B cell (primary cell): ENCODE measurements at places on chromosomes 7 and 10. TPM values are rescaled to one million over a fixed set of nuclear protein-coding genes. Genes with fewer than 3 reads are reported as not detected.

Gene DEPP1
- total RNA-seq, result not detected in 2 replicates

Gene ACTL6B
- not detected in 2 replicates for total RNA-seq

GRCh38 chr10:14353291-14353913 lies 22.7 kb upstream of the FRMD4A start:
- DNase-seq, result no peak

Gene CLEC5A
- 0.24 and 0.47 TPM in 2 replicates for total RNA-seq

Gene LRIT1
- total RNA-seq, result not detected in 2 replicates

DNA sequence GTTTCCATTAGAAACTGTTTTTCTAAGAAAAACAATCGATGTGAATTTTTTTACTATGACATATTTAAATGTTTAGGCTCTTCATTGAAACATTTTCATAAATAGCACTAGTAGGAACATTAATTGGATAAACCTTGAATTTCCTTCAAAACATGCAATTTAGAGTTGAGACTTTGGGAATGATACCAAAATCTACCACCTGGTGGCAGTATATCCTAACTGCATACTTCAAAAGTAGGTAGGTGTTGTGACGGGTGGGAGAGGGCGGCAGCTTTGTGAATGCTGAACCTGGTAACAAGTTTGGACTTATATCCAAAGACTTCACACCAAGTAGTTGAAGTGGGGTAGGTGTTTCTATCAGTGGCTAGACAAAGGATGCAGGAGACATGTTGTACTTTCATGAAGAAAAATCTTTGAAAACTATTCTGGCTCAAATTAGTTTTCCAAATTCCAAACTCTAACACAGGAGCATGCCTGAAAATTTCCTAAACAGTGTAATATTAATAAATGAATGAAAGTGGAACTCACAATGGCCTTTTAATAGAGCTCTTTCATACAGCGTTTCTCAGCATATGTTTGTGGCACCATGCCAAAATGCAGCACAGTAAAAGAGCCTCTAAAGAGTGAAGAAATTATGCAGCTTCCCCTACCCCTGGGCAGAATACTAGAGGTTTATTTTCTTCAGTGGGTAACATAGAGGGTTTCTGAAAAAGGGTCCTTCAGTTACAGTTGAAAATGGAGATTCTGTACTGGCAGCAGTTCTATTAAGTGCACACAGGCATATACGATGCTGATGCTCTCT lies 201.0 kb upstream of the TPK1 start:
- DNase-seq, result peak; percentile 56

Gene PCLO
- total RNA-seq, result 0.05 and 0.32 TPM in 2 replicates

Gene ANKIB1
- 76.7 and 77.5 TPM in 2 replicates for total RNA-seq

Gene EVX1
- not detected in 2 replicates for total RNA-seq

Gene ANKRD22
- not detected in 2 replicates for total RNA-seq

- no peak for DNase-seq
Measured at GRCh38 chr7:65902306-65902705, 29.4 kb downstream of the VKORC1L1 start.

- DNase-seq, result no peak
Measured at GRCh38 chr7:28958980-28959347, 834 bp upstream of the TRIL start.

GRCh38 chr7:100267648-100268047 lies 39.9 kb upstream of the SPDYE3 start:
- DNase-seq, result no peak

DNA sequence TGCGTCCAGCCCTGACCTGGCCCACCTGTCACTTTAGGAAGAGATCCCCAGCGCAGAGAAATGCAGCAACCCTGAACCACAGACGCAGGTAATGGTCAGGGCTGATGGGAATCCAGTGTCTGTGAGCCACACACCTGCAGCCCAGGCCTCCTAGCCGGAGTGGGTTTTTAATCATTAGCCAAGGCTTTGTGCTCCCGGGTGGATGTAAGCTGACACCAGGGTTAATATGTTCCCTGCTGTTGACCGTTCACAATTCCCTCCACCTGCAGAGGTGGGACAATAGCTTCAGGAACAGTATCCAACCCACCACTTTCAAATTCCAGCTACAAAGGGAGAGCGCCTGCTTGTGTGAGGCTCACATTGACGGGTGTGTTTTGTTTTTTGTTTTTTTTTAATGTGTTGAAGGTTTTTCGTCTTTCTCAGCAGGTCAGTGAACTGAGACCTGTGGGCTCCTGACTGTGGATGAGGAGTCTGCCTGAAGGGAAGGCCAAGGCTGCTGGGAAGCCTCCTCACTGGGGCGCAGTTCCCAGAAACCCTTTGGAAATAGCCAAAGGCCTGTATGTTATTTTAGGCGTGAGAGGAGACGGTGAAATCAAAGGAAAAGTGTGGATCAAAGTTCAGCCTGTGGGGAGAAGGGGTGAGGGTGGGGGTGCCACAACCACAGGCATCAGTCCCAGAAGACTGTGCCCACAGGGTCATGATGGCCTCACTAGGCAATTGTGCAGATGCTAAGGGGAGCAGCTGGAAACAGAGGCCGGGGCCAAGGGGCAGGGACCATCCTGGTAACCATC lies 111.1 kb downstream of the TNS3 start:
- no peak for DNase-seq

DNA sequence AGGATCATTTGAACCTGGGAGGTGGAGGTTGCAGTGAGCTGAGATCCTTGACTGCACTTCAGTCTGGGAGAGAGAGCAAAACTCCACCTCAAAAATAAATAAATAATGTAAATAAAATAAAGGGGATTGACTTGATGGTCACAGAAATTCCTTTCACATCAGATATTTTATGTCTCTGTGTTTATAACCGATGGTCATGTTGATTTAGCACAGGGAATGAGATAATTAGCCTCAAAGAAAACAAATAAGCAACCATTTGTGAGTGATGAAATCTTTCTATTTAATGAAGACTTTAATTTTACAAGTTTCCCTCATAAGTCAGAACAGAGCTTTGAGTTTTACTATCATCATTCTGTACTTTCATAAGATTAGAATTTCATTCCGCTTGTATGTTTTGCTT lies 64.8 kb upstream of the NUPR2 start:
- no peak for DNase-seq
